Posterior cingulate gyrus (tissue), 11 donors: ENCODE measurements at places on chromosomes 5 and 9.

DNA sequence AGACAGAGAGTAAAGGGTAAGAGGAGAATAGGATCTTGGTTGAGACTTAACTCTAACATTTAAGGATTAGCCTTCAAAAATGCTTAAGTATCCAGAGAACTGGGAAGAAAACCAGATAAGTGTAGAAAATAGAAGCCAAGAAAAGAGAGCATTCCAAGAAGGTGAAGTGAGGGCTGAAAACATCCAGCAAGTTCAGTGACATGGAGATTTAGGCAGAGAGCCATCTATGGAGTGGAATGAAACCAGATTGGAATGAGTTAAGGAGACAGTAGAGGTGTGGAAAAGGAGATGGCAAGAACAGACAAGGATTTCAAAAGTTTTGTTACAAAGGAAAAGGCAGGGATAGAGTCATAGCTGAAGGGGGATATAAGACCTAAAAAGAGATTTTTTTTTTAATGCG lies 188.1 kb downstream of the TRPM3 start:
- no peak for DNase-seq

DNA sequence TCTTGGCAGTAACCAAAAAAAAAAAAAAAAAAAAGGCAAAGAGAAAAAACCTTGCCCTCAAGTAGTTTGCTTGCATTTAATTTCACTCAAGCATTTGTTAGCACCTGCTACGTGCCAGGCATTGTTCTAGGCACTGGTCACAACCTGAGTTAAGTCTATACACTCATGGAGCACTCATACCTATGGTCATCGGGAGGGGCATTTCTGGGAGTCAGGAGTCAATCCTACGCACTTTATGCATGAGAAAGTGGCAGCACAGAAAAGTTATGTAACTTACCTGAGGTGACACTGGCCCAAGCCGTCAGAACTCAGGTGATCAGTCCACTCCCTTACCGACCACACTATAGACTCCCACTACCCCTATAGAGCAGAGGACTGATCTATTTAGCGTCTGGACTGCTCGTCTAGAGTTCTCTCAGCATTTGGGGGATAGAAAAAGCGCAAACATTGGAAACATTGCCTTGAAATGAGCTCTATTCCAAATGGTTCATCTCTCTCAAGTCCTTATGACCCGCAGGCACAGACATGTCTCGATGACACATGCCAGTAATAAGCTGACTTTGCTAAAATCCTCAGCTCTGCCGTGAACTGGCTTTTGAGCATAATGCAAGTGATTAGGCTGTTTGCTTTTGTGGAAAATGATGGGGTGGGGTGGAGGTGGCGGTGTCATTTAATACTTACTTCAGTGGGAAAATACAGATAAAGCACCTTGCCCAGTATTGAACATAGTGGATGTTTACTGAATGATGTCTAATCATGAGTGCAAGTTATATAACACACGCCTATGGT lies 160.2 kb downstream of the ARHGEF28 start:
- DNase-seq = no peak

GRCh38 chr9:115952430-115953292 lies 200.9 kb upstream of the PAPPA start:
- no peak for DNase-seq

DNA sequence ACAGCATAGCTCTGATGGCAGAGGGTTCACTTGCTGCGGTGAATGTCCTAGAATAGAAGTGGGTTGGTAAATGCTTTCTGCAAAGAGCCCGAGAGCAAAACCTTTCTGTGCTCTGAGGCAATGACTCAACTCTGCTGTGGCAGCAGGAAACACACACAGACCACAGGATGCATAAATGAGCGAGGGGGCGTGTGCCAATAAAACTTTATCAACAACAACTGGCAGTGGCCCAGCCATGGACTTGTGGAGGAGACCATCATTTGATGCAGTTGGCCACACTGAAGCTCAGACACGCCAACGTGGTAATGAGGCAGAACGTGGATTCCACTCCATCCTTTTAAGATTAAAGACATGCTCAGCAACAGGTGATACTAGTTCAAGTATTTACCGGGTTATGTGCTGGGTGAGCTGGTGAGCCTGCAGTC lies 6.8 kb downstream of the MRPL36 start:
- DNase-seq = no peak

DNA sequence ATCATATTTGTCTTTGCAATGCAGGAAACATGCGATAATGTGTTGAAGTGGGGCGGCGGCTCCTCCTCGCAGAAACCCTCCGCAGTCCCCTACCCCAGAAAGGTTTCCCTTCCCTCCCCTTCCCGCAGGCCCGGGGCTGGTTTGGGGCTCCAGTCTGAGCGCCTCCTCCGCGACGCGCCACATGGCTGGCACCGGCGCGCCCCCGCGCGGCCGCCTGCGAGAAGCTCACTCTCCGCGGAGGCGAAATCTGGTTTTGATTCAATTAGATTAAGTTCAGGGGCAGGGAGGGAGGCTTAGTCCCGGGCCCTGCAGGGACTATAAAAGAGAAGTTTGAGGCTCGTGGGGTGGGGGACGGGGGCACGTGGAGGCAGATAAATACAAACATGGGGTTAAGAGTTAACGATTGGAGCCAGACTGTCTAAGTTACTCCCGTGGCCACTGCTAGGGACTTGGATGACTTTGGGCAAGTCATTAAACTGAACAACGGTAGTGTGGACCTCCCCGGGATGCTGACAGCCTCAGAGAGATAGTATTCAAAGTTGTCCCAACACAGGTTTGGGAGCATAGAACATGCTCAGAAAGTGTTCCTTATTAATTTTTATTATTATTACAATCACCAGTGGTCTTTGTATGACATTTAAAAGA lies 69.4 kb downstream of the MSX2 start:
- DNase-seq = peak; percentile 65

DNA sequence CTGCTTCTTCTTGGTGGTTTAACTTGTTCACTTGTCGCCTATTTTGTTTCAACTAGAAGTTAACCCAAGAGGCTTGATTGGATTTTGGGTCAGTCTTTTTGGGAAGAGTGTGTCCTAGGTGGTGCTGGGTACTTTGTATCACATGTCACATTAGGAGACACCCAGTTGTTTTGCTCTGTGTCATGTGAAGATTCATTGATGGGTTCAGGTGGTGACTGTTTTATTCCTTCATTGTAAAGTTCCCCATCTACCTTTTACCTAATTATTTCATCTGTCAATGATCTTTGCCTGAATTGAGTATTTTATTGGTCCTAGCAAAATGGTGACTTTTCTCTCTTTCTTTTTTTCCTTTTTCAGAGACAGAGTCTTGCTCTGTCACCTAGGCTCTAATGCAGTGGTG lies 69.2 kb downstream of the RALGPS1 start:
- no peak for DNase-seq

DNA sequence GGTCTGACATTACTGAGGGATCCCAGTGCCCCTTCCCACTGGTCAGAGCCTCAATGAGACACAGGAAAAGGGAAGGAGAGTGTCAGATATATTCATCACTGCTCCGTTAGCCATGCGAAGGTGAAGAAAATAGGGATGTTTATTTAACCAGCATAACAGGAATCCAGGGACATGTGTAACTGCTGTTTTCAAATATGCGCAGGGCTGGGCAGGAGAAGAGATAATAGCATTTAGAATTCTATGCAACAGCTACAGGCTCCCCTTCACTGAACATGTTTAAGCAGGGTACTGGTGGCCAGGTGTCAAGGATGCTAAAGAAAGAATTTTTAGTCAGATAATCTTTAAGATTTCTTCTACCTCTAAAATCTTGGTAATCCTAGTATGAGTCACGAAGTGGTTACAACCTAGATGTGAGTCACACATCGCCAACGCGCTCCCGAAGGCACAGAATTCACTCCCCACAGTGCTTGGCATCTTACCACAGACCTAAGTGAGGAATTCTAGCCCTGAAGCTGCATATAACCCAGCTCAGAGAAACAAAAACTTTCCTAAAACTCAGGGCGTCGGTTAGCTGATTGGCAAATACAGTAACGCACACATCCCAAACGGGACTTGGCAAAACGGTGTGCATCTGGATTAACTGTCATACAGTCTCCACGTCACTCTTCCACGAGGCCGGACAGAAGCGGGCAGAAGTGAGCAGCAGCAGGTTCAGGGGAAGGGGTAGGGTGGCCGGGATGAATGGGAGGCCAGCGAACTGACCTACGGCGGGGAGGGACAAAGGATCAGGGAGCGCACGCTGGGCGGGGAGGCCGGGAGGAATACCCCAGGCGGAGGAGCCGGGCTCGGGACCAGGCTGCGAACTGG lies 1.1 kb downstream of the CTNNAL1 start:
- no peak for DNase-seq

DNA sequence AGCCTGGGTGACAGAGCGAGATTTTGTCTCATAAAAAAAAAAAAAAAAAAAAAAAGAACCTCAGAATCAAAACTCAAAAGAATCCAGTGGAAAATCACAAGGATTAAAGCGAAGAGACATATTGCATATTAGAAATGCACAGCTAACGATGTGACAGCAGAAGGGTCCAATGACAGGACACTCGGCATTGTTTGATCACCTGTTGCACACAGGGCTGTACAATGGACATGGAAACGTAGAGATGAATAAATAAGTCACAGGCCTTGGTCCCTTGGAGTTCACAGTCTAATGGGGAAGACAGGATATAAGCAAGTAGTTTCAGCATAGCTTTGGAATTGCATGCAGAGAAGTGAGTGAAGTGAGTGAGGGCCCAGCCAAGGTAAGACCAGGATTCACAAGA lies 25.9 kb upstream of the PIK3R1 start:
- DNase-seq = no peak

DNA sequence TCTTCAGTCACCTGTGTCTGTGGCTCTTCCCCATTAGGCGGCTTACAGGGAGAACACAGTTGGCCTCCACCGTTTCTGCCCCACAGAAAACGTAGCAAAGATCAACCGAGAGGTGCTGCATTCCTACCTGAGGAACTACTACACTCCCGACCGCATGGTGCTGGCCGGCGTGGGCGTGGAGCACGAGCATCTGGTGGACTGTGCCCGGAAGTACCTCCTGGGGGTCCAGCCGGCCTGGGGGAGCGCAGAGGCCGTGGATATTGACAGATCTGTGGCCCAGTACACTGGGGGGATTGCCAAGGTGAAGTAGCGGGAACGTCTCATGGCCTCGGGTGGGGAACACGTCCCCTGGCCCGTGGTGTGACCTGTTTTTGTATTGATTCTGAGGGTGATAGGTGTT lies 6.5 kb downstream of the PMPCA start:
- no peak for DNase-seq

DNA sequence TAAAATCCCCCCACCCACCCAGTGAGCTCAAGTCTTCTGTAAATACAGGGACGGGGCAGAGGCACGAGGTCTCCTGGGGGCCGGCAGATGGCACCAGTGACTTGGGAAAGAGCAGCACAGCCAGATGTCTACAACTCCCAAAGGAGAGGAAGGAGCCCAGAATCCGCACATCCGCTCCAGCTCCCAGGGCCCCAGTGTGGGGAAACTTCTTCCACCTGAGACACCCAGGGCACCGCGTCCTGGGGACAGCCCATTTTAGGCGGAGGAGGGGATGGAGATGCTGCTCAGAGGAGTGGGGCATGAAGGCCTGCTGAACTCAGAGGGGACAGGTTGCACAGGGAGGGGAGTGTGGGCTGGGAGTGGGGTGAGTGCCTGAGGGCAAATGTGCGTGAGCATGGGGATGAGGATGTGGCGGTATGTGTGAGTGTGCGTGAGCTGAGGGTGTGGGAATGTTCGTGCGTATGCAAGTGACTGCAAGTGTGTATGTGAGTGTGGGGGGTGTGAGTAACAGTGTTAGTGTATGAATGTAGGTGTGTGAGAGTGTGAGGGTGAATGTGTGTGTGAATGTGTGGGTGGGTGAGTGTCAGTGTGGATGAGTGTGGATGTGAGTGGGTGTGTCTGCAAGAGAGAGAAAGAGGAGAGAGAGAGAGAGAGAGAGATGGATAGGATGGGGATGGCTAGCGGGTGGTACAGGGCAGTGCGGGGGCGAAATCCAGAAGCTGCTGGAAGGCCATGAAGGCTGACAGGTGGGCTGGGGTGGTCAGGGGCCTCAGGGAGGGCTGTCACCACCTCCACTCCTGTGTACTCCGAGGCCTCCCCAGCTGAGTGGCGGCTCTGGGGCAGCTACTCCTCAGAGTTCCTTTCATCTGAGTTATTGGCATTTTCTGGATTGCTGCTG lies 63.5 kb downstream of the DUSP1 start:
- DNase-seq = peak; percentile 68
